ENCODE measurements at places on chromosomes 11 and 22.
A peak's percentile ranks its signal among the peaks of the same experiment; 100 is the strongest.

DNA sequence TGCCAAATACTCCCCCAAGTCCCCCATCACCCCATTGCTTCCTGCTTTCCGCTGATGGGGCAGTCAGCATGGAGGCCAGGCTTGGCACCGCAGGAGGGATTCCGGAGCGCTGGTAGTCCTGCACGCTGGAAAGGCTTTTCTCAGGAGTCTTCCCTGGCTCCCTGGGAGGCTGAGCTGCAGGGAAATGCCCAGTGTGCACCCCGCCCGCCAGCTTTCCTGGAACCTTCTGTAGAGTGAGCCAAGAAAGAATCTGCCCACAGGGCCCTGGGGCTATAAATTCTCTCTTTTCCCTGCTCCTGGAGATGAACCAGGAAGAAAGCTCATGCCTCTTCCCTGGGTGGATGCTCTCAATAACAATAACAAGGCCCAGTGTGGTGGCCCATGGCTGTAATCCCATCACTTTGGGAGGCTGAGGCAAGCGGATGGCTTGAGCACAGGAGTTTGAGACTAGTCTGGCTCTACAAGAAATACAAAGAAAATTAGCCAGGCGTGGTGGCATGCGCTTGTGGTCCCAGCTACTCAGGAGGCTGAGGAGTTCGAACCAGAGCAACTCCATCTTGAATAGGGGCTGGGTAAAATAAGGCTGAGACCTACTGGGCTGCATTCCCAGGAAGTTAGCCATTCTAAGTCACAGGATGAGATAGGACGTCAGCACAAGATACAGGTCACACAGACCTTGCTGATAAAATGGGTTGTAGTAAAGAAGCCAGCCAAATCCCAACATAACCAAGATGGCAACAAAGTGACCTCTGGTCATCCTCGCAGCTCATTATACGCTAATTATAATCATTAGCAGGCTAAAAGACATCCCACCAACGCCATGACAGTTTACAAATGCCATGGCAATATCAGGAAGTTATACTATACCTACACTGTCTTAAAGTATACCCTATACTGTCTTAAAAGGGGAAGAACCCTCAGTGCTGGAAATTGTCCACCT, 46.4 kb upstream of the FTH1 start:
- DNase-seq: no peak

GRCh38 chr11:116870054-116870453, 32.6 kb upstream of the APOA1 start:
- DNase-seq: no peak

DNA sequence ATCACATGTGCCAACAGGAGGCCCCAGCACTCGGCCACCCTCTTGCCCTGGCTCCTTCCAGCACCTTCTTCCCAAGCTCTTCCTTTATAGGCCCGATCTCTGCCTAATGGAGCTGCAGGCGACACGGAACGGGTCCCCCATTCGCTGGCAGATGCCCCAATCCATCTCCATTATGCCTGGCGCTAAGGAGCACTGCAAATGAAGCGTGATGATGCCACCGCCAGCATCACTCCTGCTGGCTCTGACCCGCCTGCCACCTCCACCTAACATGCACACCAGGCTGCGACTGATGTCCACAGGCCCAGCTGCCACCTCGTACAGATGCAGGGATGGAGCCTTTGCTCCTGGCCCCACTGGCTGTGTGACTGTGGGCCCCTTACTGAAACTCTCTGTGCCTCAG, 33.5 kb downstream of the ELFN2 start:
- no peak for DNase-seq

DNA sequence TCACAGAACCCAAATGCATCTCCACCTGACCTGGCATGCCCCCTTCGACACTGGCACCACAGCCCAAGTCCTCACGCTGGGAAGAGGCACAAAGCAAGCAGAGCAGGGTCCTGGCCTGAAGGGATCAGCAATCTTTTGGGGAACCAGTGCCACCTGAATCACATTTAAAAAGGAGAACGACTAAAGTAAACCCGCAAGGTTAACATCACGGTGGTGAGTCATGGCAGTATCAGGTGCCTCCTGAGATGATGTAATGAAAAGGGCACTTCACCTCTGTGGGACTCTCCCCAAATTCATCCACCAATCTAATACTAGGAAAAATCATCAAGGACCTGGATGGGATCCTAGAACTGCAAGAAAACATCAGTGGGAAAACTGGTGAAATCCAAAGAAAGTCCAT, 44.9 kb downstream of the PACSIN2 start:
- no peak for DNase-seq

DNA sequence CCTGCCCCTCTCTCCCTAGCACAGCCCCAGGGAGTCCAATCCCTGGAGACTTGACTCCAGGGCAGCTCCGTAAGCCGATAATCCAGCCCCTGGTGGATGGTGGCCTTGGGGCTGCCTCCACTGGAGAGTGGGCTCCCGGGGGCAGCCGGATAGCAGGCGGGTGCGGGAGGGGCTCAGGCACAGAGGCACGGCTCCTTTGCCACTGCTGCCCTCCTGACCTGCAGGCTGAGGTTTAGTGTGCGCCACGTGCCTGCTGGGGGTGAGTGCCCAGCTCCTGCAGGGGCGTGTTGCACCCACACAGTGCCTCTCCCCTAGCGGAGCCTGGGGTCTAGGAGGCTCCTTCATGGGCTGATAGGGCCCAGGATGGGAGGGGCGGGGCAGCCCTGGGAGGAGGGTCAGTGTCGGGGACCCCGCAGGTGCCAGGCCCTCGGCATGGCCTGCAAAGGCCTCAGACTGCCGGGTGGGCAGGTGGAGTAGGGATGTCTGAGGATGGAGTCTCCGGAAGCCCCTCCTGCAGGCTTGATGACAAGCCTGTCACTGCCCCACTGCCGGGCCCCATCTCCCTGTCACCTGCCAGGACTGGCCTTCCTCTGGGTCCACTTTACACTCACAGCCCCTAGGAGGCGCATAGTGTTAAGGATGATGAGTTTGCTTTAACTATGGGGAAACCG, 5.6 kb downstream of the DUSP8 start:
- no peak for DNase-seq

- no peak for DNase-seq
Observed at GRCh38 chr11:18193010-18193409, 20.4 kb downstream of the MRGPRX4 start.

DNA sequence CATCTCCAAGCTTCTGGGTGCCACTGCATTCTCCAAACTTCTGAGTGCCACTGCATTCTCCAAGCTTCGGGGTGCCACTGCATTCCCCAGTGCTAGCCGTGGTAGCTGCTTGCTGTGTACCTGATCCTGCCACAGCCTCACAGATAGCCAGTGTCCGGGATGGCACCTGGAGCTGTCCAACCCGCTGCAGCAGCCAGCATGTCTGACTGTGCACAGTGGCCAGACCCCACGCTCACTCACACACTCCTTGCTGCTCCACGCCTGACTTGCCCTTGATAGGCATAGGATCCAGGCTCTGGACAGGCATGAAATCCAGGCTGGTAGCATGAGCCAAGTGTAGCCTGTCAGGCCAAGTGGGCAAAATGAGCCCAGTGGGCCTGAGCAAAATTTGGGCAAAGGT, 465.0 kb downstream of the GUCY1A2 start:
- DNase-seq: no peak

DNA sequence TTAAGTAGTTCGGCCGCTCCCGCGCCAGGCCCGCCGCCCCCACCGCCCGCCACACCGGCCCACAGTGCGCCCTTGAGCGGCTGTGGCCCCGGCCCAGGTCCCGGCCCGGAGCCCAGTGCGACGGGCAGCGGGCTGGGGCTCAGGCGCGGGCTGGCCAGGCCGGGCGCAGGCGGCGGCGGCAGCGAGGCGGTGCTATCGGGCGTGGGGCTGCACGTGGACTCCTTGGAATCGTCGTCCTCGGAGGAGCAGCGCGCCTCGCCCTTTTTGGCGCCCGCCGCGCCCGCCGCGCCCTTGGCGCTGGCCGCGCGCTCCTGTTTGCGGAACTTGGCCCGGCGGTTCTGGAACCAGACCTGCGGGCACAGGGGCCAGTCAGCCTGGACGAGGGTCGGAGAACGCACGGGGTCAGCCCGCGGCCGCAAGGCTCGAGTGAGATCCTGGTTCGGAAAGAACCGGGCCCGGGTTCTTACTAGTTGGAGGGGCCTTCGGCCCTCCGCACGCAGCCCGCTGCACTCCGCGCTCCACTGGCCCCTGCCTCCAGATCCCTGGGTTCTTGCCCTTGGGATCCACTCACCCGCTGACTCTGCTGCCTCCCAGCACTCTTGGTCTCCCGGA, 4.0 kb downstream of the PHOX2A start:
- DNase-seq: peak; percentile 24

DNA sequence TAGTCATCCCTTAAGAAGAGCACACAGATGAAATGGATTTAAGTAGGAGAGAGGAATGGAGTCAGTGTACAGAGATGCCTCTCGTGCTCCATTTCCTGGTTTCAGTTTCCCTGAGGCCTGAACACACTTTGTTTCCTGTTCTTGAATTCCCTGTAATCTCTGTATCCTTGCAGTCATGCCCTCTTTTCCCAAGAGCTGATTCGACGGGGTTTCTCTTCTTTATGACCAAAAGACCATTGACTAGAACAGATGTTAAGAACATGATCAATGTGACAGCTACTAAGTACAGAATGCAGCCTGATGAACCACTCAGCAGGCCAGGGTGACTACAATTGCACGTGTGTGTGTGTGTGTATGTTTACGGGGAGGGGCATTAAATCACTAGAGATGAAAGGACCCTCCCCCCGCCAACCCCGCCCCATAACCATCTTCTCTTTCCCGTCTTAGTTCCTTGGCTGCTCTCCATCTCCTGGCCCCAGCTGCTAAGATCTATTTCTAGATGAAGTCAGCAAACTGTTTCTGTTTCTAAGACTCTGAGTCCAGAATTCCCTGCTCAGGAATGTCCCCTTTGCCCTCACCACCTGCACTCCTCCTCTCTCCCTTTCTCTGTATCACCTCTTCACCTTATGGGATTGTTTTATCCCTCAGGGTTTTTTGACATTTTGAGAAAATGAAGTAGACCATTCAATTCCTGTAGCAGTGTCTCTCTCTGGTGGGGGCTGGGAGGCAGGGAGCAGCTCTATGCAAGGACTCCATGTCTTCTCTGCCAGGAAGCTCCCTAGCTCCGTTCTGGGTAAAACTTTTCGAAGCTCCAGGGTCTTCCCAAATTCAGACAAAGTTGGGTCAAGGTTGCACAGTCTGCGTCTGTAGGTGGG, 26.0 kb downstream of the SLC22A6 start:
- DNase-seq: peak; percentile 30

GRCh38 chr11:102192349-102193066, 82.3 kb downstream of the YAP1 start:
- DNase-seq: no peak

DNA sequence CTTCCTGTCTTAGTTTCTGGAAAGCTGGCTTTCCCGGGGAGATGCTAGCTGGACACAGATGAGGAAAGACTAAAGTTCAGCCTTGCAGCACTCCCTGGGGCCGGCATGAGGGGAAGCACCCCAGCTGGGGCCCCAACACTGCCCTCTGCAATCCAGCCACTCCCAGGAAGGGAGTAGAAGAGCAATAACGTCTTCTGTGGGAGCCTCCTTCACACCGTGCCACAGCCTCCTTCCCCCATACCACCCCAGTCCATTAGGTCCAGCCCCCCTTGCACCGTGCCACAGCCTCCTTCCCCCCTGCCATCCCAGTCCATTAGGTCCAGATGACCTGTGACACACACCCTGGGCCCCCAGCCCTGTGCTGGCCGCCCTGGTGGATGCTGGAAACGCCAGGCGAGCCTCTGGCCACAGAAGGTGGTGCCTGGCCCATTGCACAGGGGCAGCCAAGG, 44.1 kb upstream of the PRDM11 start:
- DNase-seq: no peak

- no peak for DNase-seq
Observed at GRCh38 chr11:33109294-33109895, 51.9 kb downstream of the CSTF3 start.

- DNase-seq: no peak
Observed at GRCh38 chr11:2090172-2091111, 48.7 kb downstream of the IGF2 start.

- no peak for DNase-seq
Observed at GRCh38 chr11:117220568-117220967, 11.3 kb downstream of the PCSK7 start.

DNA sequence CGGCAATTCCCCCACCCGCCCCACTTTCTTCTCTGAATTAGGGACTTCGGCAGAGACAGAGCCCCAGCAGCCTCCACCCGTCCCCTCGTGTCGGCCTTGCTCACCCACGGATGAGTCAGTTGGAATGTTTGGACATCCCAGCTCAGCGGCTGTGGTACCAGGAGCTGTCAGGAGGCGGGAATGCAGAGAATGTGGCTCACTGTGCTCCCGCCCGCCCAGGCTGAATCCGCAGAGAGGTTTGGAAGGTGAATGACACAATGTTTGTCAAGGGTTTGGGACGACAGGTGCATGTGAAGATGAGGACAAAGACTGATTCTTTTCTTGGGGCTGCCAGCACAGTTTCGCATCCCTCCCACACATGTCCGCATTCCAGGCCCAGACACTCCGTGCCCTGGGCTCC, 39.6 kb downstream of the LIF start:
- DNase-seq: peak; percentile 95

DNA sequence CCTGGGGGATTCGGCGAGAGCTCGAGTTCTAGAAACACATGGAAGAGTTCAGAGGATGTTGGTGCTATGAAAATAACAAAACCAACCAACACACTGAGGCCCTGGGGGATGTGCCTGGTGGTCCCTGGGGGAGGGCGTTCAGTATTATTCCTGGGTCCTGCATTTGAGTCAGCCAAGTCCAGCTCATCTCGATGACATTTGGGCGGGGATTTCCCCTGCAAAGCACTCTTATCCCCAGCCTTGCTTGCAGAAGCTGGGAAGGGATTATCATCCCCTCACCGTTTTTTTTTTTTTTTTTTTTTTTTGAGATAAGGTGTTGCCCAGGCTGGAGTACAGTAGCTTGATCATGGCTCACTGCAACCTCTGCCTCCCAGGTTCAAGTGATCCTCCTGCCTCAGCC, 2.1 kb upstream of the SMIM38 start:
- DNase-seq: peak; percentile 26

GRCh38 chr11:128607819-128608218, 20.5 kb upstream of the ETS1 start:
- DNase-seq: no peak

- DNase-seq: no peak
Observed at GRCh38 chr11:71349627-71350026, 97.2 kb upstream of the SHANK2 start.

GRCh38 chr11:92782806-92783205, 186.6 kb upstream of the MTNR1B start:
- DNase-seq: peak; percentile 13

GRCh38 chr22:35477911-35478582, 62.6 kb upstream of the RASD2 start:
- peak; percentile 95 for DNase-seq

- DNase-seq: no peak
Observed at GRCh38 chr11:91749251-91749650, 475.4 kb upstream of the FAT3 start.

DNA sequence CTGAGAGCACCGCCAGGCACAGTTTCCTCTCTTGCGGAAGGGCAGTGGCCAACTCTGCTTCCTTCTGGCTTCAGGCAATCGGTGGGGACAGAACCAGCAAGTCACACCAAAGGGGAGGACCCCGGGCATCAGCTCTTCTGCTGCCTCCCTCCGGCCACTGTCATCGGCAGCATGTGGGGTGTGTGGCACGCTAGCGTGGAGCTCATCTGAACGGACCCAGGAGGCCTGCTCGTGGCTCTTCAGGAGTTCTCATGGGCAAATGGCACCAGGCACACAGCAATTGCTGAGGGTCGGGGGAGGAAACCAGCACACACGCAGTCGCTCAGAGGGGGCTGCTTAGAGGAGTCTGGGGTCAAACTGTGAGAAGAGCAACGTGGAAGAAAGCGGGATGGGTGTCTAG, 26.9 kb downstream of the B3GAT1 start:
- DNase-seq: no peak

GRCh38 chr11:19398772-19399527, 158.2 kb upstream of the E2F8 start:
- peak; percentile 74 for DNase-seq
